RWPE1 (cell line): ENCODE measurements at places on chromosomes 12 and 14.

DNA sequence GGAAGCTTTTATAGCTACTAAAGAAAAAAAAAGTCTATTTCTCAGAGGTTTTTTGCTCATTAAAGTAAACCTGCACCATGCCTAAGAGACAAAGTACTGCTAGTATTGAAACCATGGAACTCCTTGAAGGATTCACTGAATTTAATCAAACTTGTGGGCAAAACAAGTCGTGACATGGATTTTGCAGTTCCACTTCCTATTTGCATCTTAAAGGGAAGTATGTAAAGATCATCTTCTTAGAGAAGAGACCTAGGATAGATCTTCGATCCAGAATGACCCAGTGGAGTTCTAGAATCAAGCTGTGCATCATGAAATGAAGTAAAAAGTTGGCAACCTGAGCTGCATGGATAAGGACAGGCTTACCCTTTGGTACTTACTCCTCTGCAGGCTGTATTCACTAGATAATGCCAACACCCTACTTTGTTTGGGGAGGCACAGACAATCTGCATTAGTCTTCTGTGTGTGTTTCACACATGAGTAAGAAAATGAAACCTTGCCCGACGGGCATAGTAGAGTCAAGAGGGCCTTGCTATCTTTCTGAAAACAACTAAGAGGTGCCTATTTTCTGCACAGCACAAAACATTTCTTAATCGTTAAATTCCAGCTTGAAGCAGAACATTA lies 1.9 kb downstream of the GNG2 start:
- no peak for DNase-seq

DNA sequence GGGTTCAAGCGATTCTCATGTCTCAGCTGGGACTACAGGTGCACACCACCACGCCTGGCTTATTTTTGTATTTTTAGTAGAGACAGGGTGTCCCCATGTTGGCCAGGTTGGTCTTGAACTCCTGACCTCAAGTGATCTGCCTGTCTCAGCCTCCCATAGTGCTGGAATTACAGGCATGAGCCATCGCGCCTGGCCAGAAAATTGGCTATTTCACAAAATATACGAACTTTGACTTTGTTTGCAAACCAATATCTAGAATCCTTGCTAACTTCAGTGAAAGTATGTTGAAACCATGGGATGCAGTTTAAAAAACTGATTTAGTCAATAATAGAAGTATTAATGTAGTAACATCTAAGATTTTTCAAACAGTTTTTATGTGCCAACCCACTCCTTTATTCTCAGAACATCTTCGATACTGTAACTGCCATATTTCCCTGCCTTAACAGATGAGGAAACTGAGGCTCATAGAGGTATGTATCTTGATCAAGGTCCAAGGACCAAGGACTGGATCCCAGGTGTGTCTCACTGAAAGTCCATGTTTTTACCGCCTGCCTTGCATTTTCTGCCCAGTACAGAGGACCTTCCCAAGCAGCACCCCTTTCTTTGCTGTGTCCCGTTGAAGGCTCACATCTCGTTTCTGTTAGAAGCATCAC lies 54.5 kb downstream of the SMOC1 start:
- DNase-seq, result no peak

- DNase-seq, result no peak
These were observed 61.1 kb downstream of the PTHLH start for GRCh38 chr12:27911397-27911796.

DNA sequence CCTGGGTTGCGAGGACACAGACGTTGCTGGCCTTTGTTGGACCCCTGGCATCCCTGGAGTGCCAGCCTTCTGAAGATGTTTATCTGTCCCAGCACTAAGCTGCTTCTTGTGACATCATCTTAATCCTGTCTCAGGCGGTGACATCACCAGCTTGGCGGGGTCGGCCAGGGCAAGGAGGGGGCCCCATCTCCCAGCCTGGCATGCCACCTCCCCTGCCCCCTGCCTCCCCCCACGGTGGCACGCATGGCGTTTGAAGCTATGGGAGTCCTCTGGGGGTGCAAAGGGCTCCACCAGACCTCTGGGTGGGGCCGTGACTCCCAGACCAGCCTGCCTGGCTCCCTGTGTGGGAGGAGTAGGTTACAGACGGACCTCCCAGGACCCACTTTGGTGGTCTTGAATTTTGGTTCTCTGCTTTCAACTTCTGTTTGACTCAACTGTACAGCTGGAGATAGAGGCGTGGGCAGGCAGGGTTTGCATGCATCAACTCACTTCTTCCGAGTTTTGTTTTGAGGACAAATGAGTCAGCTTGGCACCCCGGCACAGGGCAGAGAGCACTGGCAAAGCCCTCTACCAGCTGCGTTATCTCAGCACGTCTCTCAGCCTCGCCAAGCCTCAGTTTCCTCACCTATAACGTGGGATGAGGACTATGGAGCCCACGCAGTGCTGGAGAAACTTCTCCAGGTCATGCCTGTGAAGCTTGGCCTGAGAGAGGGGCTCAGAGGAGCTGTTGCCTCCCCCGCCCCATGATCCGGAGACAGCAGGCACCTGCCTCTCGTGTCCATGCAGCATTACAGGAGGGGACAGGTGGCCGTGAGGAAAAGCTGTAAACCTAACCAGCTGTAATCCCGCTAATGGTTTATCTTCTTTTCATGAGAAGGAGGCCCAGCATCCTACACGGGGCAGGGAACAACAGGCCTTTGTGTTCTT lies 38.8 kb upstream of the EML1 start:
- peak; percentile 45 for DNase-seq

GRCh38 chr14:89265234-89265633 lies 151.8 kb downstream of the FOXN3 start:
- DNase-seq, result no peak

GRCh38 chr12:98514982-98515286 lies 456 bp upstream of the TMPO start:
- peak; percentile 20 for DNase-seq

DNA sequence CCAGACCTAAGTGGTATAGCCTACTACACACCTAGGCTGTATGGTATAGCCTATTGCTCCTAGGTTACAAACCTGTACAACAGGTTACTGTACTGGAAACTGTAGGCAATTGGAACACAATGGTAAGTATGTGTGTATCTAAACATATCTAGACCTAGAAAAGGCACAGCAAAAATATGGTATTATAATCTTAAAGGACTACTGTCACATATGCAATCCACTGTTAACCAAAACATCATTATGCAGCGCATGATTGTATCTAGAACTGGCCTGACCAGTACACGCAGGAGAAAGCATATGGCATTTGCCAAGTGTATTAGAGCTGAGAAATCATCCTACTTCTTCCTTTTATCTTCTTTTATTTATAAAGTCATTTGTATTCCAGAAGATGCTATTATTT lies 75.5 kb downstream of the SLC8A3 start:
- no peak for DNase-seq

DNA sequence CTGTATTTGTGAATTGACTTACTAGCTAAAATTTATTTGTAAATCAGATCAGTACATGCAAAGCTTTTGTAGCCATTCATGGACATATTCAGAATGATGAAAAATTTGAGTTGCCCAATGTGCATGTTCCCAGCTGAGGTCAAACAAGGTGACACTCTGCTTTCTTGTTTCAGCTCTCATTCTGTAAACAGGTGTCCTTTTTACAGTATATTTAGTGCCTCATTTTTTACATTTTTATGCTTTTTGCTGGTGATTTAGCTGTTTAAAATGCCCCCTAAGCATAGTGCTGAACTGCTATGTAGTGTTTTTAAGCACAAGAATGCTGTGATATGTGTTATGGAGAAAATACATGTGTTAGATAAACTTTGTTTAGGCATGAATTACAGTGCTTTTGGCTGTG lies 76.3 kb downstream of the MIA2 start:
- no peak for DNase-seq

DNA sequence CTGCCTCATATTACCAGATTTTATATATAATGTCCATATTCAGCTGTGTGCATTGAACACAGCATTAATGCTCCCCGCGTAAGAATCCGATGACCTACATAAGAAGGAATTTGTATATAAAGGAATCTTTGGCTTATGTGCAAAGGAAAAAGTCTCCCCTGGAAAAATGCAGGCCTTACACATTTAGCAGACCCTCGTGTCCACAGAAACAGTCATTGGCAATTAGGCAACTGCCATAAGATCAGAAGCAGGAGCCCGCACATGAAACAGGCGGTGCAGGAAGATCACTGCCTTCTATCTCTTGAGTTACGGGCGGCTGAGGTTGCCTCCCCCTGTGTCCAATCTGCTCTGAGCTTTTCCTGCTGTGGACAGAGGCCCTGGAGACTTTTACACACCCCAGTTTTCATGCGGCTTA lies 63.2 kb upstream of the RFX4 start:
- no peak for DNase-seq

DNA sequence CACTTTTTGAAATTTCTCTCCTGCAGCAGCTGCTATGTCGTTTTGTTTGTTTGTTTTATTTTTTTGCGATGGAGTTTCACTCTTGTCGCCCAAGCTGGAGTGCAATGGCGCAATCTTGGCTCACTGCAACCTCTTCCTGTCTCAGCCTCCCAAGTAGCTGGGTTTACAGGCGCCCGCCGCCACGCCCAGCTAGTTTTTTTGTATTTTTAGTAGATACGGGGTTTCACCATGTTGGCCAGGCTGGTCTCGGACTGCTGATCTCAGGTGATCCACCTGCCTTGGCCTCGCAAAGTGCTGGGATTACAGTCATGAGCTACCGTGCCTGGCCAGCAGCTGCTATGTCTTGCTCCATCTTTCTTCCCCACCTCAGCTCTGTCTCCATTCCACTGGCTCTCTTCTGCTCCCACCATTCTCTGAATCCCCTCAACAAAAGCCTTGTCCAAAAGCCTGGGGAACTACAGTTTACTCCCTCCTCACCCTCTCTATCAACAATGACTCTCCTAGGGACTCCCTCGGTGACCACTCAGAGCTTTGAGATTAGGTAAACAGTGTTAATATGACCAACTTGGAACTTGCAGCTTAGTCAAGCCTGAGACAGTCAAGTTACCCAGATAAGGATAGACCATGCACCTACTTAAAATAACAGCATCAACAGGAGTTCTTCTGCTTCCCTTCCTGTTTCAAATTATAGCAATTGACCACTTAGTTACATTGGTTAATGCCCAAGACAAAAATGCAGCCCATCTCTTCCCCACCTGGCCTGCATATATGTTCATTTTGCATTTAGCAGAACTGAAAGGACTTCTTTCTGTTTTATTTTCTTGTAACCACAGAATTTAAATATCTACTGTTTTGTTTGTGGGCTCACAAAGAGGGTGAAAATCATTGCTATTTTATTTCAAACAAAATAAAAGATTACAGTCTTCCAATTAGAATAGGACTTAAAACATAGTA lies 189.0 kb upstream of the AMIGO2 start:
- no peak for DNase-seq

- DNase-seq, result no peak
These were observed 77.8 kb downstream of the SLC24A4 start for GRCh38 chr14:92400579-92401444.

DNA sequence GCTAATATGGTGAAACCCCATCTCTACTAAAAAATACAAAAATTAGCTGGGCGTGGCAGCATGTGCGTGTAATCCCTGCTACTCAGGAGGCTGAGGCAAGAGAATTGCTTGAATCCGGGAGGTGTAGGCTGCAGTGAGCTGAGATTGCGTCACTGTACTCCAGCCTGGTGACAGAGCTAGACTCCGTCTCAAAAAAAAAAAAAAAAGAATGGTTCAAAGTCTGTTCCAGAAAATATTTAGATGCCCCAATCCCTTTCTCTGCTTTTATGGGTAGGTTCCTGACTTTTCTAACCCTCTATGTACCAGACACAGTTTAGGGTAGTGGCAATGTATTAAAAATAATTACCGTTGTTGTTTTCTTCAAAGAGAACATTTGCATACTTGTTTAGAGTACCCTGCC lies 161.4 kb downstream of the STXBP6 start:
- DNase-seq, result no peak

DNA sequence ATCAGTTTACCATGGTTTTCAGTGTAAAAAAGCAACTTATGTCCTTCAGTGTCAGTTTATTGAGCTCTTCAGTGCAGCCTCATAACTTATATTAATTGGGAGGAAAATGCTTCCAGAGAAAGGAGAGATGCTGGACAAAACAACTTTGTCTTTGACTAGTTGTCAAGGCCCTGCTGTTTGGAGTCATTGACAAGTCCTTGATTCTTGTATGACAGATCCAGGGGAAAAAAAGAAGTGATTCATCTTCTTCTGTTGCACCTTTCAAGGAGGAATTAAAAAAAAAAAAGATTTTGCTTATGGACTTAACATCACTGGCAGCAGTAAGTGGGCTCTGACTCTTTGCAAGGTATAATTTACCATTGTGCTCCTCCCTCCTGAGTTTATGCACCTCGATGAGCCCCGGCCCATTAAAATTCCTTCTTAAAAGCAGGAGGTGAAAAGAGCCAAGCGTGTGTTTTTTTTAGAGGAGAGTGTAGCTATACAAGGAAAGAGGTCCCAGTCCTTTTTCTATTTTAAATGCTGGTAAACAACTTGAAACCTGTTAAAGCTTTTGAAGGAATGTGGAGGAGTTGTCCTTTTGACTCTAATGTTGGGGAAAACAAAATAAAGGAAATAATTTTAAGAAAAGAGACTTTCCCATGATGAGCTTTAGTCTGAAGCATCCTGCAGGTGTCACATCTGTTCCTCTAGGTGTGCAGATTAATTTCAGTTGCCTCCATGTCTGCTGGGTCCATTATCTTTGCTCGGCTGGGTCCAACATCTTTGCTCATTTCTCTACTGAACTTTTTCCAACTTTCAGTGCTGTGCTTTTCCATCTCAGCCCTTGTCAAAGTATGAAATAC lies 431.6 kb downstream of the RAD51B start:
- no peak for DNase-seq

DNA sequence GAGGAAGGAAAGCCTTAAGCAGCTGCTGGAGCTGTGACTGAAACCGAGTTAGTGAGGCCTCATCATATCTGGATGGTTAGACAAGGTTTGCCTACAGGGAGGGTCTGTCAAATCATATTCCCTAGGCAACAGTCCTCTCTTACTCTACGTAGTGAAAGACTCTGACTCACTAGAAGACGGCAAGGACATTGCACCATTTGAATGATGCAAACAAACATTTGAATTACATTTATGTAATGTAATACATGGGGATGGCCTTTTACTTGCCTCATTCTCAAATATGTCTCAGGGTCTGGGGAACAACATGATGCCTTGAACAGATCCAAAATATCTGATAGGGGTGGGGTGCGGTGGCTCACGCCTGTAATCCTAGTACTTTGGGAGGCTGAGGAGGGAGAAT lies 29.8 kb upstream of the STRAP start:
- DNase-seq, result peak; percentile 31

DNA sequence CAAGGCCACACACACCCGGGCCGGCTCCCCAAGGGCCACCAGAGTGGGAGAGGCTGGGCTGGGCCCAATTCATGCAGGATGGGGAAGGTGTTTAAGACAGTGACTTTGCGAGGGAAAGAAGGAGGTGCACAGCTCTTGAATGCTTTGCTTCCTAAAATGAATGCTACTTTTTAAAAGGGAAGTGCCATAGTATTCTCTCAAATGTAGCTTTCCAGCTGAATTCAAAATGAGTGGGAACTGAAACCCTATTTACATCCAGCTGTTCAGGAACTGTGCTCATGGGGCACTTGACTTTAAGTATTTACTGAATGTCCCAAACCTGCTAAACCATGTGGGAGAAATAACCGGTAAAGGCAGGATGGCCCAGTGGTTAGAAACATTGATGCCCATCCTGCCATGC lies 7.6 kb downstream of the ITPK1 start:
- no peak for DNase-seq

GRCh38 chr12:89574736-89575208 lies 48.9 kb upstream of the POC1B start:
- DNase-seq, result no peak

- no peak for DNase-seq
These were observed 180.3 kb upstream of the LRIG3 start for GRCh38 chr12:59100585-59100984.
